ENCODE measurements at places on chromosomes 12 and 14. TPM values are rescaled to one million over a fixed set of nuclear protein-coding genes. Genes with fewer than 3 reads are reported as not detected.

Gene BCL11B
- 3.3 TPM for total RNA-seq

Gene GPR137C
- 0.54 TPM for total RNA-seq

Gene RAD9B
- total RNA-seq: 1.0 TPM

Gene EML5
- 2.8 TPM for total RNA-seq
